Sigmoid colon (tissue), 7 donors: ENCODE measurements at places on chromosomes 3 and 15.

GRCh38 chr3:179801856-179802255 is 149.0 kb downstream of the USP13 start:
- no peak for DNase-seq

DNA sequence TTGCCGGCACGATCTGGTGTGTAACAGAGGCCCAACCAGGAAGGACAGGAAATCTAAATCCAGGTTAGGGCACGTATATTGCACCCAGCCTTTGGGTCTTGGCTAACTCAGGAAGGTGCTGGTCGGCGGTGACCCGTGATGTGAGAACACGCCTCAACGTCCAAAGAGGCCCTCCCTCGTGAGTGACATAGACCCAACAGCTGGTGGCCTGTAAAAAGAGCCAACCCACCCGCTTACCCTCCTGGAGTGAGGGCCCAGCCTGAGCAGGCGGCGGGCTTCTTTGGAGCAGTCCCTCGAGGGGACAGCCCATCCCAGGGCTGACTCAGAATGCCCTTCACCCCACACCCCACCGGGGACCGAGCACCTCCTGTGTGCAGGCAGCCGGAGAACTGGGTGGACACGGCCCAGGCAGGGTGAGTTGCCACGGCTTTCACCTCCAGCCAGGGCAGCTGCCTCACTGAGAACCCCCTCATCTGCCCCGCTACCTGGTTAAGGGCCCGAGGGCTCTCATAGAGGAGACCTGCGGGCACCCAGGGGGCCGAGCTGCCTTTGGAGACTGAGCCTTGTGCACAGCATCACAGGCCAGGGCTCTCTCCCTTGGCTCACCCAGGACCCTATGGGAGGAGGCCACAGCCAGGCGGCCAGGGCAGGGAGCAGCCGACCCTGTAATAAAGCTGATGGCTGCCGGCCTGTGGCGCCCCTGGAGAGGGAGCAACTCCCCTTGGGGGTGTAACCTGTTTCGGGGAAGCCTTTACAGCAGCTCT is 41.8 kb downstream of the ZNF710 start:
- DNase-seq: no peak

DNA sequence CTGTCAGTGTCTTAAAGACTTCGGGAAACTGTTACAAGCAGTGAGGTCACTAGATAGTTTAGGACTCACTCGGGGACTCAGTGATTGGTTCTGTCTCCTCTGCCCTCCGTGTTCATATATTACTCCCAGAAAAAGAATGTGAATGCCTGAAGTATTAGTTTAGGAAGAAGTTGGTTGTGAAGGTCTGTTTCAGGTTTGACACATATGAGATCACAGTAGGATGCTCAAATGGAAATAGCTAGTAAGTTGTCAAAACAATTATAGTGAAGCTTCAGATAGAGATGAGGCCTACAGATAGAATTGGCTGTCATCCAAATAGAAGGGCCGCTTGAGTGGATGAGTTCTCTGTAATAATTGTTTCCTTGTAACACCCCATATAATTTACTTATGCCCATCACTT is 172.6 kb downstream of the PLCL2 start:
- DNase-seq: no peak

- no peak for DNase-seq
These were observed 348.4 kb upstream of the THBS1 start for GRCh38 chr15:39232512-39232911.
